ENCODE measurements at places on chromosomes 2 and 18.

- DNase-seq, result no peak
Measured at GRCh38 chr2:70906439-70907005, 29.2 kb upstream of the ATP6V1B1 start.

- DNase-seq, result no peak
Measured at GRCh38 chr2:174972924-174973323, 32.3 kb downstream of the CHN1 start.

- DNase-seq, result peak; percentile 83
Measured at GRCh38 chr2:222982010-222982908, 69.7 kb upstream of the KCNE4 start.

DNA sequence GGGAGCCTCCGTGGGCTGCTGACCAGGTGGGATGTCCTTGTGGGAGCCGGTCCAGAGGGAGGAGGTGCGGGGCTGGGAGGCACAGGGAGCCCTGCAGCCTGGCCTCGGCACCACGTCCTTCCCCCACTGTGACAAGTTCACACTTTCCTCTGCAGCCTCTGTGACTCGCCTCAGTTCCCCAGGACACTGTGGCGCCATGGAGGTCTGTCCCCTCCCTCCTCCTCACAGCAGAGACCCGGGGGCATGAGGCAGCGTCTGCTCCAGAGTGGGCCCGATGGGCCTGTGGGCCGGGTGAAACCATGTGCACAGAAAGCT, 27.3 kb upstream of the KCNG2 start:
- no peak for DNase-seq

DNA sequence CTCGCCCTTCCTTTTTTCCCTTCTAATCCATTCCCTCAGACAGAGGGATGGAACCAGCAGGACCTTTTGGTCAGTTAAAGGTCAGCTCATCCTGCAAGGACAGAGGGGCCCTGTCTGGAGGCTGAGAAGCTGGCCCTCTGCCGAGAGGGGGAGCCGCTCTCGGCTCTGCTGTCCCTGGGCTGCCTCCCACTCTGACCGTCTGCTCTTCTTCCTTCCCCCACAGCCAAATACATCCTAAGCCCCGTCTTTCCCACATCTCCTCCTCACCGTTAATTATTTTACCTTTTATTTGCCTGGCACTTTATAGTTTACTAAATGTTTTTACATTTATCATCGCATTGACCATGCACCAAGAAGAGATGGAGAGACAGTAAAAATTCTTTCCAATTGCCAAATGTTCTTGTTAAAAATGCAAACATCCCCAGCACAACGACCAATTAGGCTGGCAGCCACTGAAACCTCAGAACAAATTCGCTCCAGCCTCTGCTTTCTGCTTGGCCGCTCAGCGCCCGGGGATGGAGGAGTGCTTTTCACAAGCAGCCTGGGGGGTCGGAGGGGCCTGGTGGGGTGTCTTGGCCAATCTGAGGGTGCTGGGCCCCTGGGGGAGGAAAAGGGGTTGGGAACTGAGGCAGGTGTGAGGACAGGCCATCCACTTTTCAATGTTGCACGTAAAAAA, 123.7 kb downstream of the TNS1 start:
- DNase-seq, result no peak

DNA sequence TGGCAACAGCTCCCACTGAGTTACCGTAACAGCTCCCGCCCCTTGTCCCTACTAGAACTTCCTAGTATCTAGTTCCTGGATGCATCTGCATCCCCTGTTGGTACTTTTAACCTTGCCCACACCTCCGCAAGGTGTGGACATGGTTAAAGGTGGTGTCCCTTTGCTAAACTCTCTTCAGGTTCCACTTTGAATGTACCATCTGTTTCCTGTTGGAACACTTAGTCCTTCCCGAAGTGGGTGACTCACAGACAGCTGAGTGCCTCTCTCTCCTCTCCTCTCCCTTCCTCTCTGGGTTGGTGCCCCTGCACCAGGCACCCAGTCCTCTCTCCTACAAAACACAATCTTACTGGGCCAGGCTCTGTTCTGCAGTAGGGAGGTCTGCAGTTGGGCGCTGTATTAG, 19.6 kb upstream of the REL start:
- no peak for DNase-seq

- DNase-seq, result peak; percentile 80
Measured at GRCh38 chr2:25305775-25306174, 36.0 kb downstream of the DNMT3A start.

DNA sequence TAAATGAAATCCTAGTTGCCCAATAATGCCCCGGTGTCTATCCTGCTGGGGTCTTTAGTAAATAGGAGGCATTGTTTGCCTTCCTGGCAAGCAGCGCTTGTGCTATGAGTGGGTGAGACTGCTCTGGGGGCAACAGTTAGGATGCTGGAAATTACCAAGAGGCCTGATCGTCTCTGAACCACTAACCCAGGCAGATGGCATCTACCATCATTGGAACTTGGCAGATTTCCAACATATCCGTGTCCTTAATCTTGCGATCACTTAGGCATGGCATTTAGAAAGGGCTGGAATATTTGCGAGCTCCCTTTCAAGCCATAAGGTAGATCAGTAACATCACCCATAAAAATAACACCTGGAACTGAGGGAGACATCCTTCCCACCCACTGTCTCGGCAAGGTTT, 18.8 kb upstream of the SH3RF3 start:
- DNase-seq, result no peak

DNA sequence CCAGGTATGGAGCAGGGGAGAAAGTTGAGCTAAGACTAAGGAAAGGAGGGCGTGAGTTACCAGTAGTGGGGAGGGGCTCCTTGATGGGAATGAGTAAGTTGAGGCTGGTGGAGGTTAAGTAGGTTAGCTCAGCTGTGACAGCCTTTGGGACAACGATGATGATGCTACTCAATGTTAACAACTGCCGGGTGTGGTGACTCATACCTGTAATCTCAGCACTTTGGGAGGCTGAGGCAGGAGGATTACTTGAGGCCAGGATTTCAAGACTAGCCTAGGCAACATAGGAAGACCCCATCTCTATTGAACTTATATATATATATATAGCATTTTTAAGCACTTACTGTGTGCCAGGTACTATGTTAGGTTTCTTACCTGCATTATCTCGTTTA, 48.4 kb downstream of the HK2 start:
- DNase-seq, result no peak

DNA sequence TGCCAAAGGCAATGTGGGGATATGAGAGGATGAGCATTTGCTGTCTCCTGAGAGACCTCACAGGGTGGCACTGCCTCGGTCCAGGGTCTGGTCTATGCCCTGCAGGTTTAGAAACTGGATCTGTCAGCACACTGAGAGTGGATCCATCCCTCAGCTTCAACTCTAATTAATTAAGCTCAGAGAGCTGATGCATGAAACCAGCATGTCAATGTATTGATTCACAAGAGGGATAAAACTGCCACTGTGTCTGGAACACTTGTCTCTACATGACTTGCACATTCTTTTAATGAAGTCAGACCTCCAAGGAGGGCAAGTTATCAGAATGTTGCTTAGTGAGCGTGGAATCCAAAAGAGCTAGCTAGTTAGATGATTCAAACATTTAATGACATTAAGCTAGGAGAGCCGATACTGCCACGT, 22.5 kb upstream of the POLE4 start:
- no peak for DNase-seq

GRCh38 chr2:42974169-42974720, 181.9 kb upstream of the HAAO start:
- no peak for DNase-seq

DNA sequence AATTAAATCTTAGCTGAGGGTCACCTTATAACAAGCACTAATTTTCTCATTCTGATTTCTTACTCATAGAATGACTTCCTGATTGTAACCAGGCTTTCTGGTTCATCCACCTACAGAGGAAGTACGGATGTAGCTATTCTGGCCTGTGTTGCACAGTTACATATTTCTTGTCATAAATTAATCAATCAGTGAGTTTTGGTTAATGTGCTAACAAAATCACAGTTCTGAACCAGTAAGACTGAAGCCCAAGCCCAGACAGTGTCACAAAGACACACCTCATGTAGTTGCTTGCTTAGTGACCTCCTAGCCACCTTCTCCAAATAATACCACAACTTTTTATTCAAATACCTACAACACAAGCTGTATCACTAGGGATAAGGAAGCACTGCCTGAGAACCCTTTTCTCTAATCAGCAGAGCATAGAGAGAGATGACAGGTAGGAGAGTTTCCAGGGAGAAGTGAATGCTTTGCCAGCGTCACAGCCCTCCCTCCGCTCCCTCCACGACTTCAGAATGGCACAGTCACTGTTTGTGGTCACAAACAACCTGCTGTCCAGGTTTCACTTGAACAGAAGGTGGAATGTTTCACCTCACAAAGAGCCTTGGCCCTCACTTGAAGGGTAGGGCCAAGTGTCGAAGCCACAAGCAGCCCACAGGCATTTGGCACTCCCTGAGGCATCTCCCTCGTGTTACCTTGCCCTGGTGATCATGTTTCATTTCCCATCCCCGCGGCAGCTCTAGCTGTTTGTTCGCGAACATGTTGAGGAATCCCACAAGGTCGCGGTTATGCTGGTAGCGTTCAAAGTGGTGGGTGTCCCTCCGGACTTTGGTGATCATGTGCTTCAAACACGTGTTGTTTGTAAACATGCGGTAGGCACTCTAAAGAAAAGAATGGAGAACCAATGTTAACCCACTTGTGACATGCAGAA, 120.8 kb upstream of the STK17B start:
- peak; percentile 75 for DNase-seq

GRCh38 chr2:217934321-217935131, 68.3 kb downstream of the TNS1 start:
- peak; percentile 55 for DNase-seq

DNA sequence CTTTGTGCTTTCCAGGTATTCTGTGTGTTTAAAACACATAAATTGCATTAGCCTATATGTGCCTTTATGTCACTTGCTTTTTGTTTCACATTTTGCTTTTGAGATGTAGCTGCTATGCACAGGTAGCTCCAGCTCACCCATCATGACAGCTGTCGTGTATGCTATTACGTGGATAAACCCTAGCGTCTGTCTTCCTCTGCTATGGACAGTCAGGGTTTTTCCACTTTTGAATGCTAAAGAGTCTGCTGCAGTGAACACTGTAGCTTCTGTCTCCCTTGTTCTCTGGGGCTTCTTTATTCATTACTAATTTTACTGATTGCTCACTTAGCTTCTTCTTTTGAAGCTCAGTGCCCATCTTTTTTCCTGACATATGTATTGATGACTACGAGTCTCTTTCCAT, 24.7 kb upstream of the MBP start:
- DNase-seq, result no peak

- DNase-seq, result no peak
Measured at GRCh38 chr2:207078186-207078798, 87.5 kb downstream of the KLF7 start.

DNA sequence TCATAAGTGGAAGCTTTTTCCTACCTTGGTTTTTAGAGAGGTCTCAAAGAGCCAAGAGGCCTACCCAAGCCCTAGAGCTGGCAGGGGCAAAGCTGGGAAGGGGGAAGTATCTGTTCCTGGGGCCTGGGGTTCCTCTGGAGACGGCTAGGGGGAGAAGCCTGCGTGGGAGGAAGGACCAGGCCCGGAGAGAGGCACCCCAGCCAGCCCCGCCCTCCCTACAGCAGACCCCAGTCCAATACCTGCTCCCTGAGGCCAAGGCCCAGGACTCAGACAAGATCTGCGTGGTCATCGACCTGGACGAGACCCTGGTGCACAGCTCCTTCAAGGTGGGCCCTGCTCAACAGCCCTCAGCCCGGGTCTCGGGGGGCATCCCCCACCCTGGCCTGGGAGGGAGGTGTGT, 2.2 kb downstream of the CTDSP1 start:
- DNase-seq, result no peak

GRCh38 chr2:196987298-196987648, 60.8 kb upstream of the PGAP1 start:
- no peak for DNase-seq

GRCh38 chr2:11681722-11682589, 12.0 kb upstream of the NTSR2 start:
- DNase-seq, result peak; percentile 40

GRCh38 chr2:231589656-231590055, 3.0 kb upstream of the TEX44 start:
- no peak for DNase-seq

- no peak for DNase-seq
Measured at GRCh38 chr18:6649421-6650126, 79.9 kb upstream of the ARHGAP28 start.

DNA sequence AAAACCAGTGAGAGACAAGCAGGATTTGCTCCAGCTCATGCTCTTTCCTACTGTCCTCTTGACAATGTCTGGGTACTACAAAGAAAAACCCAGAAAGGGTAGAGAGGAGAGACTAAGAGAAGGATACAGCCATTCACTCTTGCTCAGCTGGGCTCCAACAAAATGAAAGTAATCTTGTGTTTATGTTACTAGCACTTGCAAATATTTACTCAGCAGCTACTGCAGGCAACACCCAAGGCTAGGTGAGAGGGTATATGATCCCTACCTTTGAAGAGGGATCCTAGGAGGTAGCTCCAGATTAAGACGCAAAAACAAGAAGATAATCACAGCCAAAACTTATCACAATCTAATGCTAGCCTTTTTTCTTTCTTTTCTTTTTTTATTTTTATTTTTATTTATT, 329.6 kb upstream of the ACVR2A start:
- DNase-seq, result no peak

DNA sequence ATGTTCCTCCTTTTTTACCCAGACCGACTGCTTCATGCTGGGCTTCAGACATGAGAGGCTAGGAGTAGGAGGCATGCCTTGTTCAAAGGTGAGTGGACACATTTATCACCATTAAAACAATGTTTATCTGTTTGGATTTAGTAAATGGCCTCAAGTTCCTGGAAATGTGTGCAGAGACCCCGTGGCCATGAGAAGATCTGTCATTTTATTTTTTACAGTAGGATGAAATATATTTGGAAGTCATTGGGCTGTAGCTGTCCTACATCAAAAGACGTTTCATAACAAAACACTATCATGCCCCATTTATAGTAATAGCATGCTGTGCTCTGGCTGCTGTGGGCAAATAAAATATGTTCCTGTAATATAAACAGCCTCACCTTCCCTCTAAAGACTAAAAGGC, 403.9 kb upstream of the TNP1 start:
- no peak for DNase-seq

DNA sequence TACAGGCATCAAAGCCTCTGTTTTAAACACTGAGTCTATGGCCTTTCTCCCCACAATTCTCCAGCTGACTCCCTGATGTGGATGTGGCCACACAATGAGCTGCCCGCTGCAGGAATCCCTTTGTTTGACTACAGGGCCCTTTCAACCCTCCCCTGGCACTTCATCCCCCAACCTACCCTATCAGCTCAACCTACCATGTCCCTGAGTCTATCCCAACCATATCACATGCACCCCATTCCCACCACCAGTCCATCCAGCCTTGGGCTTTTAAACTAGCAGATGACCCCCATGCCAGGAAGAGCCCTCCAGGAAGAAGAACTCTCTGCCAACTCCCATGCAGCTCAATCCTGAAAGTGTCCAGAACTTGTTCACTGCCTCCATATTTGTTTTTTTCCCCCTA, 46.9 kb upstream of the TEX51 start:
- no peak for DNase-seq

GRCh38 chr2:86781363-86781762, 9.3 kb downstream of the CD8A start:
- no peak for DNase-seq

DNA sequence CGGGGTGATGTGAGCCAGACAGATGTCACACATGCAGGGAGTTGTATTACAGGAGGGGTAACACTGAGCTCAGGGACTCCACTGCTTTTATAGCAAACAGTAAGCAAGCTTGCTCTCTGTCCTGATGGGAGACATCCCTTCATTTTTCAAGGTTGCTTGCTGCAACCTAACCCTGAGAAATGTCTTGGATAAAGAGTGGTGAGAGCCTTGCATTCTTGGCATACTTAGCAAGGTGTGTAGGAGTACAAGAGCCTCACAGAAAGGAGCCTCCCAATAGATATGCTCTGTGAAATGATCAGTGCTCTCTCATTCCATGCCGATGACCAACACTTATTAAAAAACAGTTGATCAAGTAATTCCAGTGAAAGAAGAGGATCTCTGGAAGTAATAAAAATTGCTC, 8.1 kb downstream of the PFN4 start:
- DNase-seq, result no peak
